A673 (cell line): ENCODE measurements at places on chromosomes 5 and 9. TPM values are rescaled to one million over a fixed set of nuclear protein-coding genes. Genes with fewer than 3 reads are reported as not detected.

The FKTN gene
- total RNA-seq: 15.4 and 15.9 TPM in 2 replicates

The OLFM1 gene
- total RNA-seq: 278 and 308 TPM in 2 replicates

The CAVIN4 gene
- total RNA-seq: 3.9 and 5.0 TPM in 2 replicates

The PCDHGB5 gene
- 43.3 and 45.0 TPM in 2 replicates for total RNA-seq

DNA sequence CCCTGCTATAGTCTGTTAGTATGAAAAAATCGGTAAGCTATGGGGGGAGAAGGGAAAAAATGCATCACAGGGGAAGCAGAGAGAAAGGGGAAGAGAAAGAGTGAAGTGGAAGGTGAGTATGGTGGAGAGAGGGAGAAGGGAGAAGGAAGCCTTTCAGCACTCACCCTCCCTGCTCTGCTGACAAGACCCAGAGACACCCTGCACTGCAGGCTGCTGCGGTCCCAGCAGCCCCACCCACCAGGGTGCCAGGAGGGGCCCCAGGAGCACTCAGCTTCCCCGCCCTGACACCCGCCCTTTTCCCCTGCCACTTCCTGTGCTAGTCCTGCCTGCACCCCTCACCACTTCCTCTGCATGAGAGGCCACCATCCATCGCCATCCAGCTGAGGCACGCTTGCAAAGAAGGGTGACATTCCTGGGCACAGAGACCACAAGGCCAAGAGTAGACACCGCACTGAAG is 12.7 kb downstream of the STK10 start:
- H3K27me3 ChIP-seq: no peaks in the 10 kb centered on the region
- H3K27ac ChIP-seq: no peak overlapping the region
- H3K4me3 ChIP-seq: no peak overlapping the region
- H3K36me3 ChIP-seq: no peaks in the 10 kb centered on the region
- no peaks in the 10 kb centered on the region for H3K4me1 ChIP-seq
- DNase-seq: no peak

DNA sequence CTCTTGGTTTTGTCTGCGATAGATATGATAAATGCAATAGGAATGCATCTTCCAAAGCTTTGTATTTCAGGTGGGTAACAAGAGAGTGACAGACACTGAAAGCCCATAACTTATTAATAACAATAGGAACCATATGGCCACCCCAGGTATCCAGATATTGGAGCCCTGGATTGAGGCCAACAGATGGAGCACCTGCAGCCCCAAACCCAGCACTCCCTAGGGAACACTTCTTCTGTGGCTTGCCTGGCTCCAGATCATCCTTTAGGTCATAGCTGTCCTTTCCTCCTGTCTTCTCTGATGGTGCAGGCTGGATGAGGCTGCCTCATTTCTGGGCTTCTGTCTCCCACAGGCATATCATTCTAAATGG is 5.0 kb upstream of the IL3 start:
- no peak for DNase-seq
- no peak overlapping the region for H3K27ac ChIP-seq
- H3K27me3 ChIP-seq: no peaks in the 10 kb centered on the region
- H3K4me1 ChIP-seq: no peaks in the 10 kb centered on the region

DNA sequence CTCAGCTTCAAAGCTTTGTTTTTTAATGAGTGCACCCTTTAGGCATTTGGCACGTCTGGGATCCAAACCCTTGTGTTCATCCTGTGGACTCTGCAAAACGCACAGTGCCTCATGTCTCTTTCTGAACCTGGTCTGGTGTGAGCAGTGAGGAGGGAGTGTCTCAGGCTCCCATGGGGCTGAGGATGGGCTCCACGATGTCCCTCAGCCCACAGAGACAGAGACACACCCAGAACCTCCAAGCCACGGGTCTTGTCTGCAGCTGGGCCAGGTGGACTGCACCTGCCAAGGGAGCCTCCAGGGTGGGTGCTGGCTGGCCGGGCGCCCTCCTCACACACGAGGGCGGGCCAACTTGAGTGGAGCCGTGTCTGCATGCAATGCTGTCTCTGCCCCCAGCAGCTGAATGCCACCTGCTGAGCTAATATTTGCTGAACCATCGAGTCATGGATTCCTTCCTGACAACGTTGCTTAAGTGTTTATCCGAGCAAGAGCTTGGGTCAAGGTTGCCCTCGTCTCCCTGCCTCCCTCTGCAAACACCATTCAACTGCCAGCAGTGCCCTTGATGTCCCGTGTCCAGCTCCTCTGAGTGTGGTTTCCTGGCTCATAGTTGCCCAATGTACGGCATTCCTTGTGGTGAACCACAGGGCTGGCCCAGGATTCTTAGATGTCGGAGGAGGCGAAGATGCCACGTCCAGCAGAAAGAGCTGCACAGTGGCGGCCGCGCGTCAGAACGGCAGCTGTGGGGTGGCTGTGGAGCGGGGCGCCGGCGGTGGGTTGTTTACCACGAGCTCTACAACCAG is 31.4 kb upstream of the LPCAT1 start:
- no peak overlapping the region for H3K27ac ChIP-seq
- no peaks in the 10 kb centered on the region for H3K4me1 ChIP-seq

- no peaks in the 10 kb centered on the region for H3K36me3 ChIP-seq
- H3K27ac ChIP-seq: no peak overlapping the region
- H3K4me1 ChIP-seq: no peaks in the 10 kb centered on the region
- H3K27me3 ChIP-seq: peaks cover 34% of the 10 kb centered on the region
- H3K4me3 ChIP-seq: no peak overlapping the region
- peak; percentile 63 for DNase-seq
Observed at GRCh38 chr5:102223542-102224477, 72.3 kb downstream of the SLCO4C1 start.

DNA sequence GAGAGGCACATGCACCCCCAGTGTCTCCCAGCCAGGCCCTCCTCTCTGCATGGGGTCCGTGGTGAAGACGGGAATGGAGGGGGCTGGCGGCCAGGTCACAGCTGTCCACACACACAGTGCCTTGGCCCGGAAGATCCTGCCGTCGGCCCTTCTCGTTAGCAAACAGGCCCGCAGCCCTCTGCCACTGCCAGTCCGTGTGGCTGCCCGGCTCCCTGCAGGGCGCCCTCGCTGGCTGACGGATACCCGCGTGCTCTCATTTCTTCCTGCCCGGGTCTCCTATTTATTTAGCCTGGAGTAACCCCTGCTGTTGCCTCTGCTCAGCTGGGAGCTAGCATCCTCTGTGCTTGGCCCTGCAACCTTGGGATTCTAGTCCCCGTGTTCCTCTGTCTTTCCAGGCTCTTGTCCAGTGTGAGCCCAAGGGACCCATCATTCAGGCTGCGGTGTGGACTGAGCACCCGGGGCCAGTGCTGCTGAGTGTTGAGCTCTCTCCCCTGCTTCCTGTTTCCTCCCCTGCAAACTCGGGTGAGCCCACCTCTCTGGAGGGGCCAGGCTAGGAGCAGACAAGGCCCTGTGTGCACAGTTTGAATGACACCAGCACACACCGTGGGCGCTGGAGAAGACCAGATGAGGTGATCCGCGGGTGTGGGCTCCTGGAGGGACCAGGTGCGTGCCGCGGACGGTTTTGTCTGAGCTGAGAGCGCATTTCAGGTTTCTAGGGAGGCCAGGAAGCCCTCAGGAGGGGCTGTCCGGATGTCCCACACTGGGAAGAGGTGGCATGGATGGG is 14.6 kb upstream of the RNU6ATAC start:
- H3K27ac ChIP-seq: no peak overlapping the region
- H3K4me1 ChIP-seq: peaks cover 20% of the 10 kb centered on the region
- no peak overlapping the region for H3K4me3 ChIP-seq

DNA sequence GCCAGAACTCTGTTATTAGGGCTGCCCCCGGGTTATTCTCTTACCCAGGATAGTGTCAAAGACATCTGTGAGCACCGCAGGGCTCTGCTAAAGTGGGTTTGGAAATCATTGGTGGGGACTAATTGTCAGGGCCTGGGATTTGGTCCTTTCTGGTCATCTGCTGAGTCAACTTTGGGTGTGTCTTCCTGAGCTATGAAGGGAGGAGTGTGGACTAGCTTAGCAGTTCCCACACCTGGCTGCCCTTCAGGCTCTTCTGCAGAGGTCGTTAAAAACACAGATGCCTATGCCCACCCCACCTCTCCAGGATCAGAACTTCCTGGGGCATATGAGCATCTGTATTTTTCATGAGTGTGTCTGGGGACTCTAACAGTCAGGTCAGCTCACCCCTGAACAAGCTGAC is 352.2 kb downstream of the SLIT3 start:
- no peak for DNase-seq
- no peak overlapping the region for H3K4me3 ChIP-seq
- H3K27ac ChIP-seq: no peak overlapping the region

DNA sequence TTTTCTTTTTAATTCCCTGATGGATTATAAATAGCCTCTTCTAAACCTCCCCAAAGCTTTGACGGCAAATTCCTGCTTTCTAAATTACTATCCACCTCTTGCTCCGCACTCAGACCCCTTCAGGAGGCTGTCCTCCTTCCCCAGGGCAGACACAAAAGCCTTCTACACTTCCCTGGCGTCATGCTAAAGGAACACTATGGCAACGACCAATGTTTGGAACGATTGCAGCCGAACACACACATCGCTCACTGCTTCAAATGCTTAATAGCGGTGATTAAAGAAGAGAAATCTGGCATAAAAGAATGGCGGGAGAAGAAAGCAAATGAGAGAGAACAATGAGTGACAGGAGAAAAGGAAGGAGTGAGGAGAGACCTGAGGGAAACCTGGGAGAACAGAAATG is 297.3 kb downstream of the MLLT3 start:
- H3K4me1 ChIP-seq: no peaks in the 10 kb centered on the region
- H3K36me3 ChIP-seq: no peaks in the 10 kb centered on the region
- H3K27me3 ChIP-seq: no peaks in the 10 kb centered on the region
- DNase-seq: no peak

- H3K4me1 ChIP-seq: no peaks in the 10 kb centered on the region
- no peak overlapping the region for H3K27ac ChIP-seq
- H3K4me3 ChIP-seq: no peak overlapping the region
- H3K27me3 ChIP-seq: no peaks in the 10 kb centered on the region
Observed at GRCh38 chr9:18923671-18924430, 109.2 kb downstream of the SAXO1 start.

- DNase-seq: no peak
- H3K27me3 ChIP-seq: peaks cover 13% of the 10 kb centered on the region
- H3K27ac ChIP-seq: no peak overlapping the region
- H3K4me1 ChIP-seq: peaks cover 4% of the 10 kb centered on the region
Observed at GRCh38 chr5:79237740-79238560, 2.0 kb downstream of the JMY start.

DNA sequence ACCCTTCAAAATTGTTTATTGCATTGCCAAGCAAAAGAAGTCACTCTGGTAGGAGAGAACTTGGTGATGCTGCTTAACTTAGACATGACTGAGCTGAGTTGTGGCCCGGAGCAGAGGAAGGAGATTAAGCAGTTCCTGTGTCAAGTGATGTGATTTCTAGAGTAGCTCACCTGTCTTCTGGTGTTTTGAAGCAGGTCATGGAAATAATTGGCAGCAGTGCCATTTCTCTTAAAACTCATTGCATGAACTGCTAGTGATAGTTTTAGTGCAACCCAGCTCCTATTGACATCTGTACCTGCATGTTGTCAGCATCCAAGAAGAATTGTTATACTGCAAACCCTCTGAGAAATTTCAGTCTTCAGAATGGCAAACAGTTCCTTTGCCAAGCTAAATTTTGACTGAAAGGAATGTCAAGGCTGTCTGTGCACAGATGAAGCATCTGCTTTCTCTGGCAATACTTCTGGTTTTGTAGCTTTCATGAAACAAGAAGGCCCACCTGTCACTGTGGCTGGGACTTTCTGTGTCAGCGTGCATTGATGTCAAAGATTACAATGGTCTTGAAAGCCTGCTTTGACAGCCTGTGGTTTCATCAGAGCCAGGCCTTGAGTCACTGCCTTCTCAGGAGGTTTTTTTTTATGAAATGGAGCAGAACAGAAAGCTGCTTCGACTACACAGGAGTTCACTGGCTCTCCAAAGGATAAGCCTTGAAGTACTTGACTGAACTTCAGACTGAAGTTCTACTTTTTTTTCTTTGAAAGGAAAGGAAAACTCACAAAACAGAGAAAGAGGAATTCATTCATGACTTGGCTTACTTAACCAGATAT is 90.6 kb downstream of the RALGPS1 start:
- no peak for DNase-seq
- no peaks in the 10 kb centered on the region for H3K36me3 ChIP-seq
- no peaks in the 10 kb centered on the region for H3K27me3 ChIP-seq
- H3K4me1 ChIP-seq: no peaks in the 10 kb centered on the region

DNA sequence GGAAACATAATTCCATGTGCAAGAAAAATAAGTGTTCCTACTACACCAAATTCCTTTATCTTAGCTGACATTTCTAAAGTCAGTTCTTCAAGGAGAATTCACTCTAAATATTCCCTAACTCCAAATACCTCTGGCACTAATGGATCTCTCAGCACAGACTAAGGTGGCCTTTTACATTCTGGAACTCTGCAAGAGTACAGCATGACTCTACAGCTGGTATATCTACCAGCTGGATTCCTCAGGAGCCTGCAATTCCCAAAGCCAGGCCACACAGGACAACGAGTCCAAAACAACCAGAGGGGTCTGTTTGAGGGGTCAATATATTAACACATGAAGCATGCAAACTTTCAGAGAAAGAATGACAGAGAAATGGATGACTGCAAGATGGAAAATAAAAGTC is 27.2 kb downstream of the TMEM245 start:
- H3K27me3 ChIP-seq: no peaks in the 10 kb centered on the region
- H3K27ac ChIP-seq: no peak overlapping the region
- H3K36me3 ChIP-seq: peaks cover 44% of the 10 kb centered on the region

DNA sequence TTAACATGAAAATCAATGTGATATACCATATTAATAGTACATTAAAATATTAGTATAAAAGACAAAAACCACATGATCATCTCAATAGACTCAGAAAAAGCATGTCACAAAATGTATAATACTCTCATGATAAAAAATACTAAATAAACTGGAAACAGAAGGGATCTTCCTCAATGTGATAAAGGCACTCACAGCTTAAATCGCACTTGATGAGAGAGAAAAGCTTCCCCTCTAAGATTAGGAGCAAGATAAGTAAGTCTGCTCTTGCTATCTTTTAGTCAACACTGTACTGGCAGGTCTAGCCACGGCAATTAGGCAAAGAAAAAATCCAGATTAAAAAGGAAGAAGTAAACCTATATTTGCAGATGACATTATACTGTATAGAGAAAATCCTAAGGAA is 21.8 kb upstream of the MSH3 start:
- no peak overlapping the region for H3K4me3 ChIP-seq
- no peak for DNase-seq
- H3K36me3 ChIP-seq: peaks cover 30% of the 10 kb centered on the region
- H3K27me3 ChIP-seq: no peaks in the 10 kb centered on the region
- no peaks in the 10 kb centered on the region for H3K4me1 ChIP-seq

DNA sequence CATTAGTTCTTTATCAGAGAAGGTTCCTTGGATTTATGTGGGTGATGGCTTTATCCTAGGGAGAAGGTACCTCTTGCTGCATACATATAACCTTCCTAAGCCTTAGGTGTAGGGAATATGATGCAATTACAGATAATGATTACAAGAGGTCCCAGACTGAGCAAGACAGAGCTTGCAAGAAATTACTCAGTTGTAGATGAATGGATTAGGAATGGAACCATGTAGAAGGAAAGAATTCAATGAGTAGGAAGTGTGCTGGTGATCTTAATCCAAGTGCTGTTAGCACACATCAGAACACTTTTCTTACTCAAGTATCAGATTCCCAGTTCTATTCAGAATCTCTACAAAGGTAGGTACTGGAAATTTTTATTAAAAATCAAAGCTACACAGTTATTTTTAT is 2.5 kb downstream of the OR13F1 start:
- H3K36me3 ChIP-seq: no peaks in the 10 kb centered on the region
- no peak for DNase-seq
- H3K27ac ChIP-seq: no peak overlapping the region
- no peak overlapping the region for H3K4me3 ChIP-seq
- H3K4me1 ChIP-seq: no peaks in the 10 kb centered on the region
